Right renal cortex interstitium (tissue), 3 donors: ENCODE measurements at places on chromosomes 13 and 19. TPM values are rescaled to one million over a fixed set of nuclear protein-coding genes. Genes with fewer than 3 reads are reported as not detected.

Gene IRS2
- polyA plus RNA-seq, result 9.9 TPM

Gene NLRP9
- polyA plus RNA-seq, result not detected

Gene MAST1
- 0.80 TPM for polyA plus RNA-seq

Gene ZNF626
- 25.8 TPM for polyA plus RNA-seq

Gene ZNF583
- 9.5 TPM for polyA plus RNA-seq

Gene OR7C1
- polyA plus RNA-seq, result 0.08 TPM

Gene GPR12
- polyA plus RNA-seq, result not detected

Gene FCER2
- not detected for polyA plus RNA-seq

Gene SRRM5
- 0.67 TPM for polyA plus RNA-seq

Gene PPP1R37
- polyA plus RNA-seq, result 19.9 TPM
